ENCODE measurements at places on chromosomes 2 and 18. TPM values are rescaled to one million over a fixed set of nuclear protein-coding genes. Genes with fewer than 3 reads are reported as not detected.
A peak's percentile ranks its signal among the peaks of the same experiment; 100 is the strongest.

- peak; percentile 92 for DNase-seq
Measured at GRCh38 chr18:13221869-13222855, 3.6 kb downstream of the LDLRAD4 start.

- DNase-seq: no peak
Measured at GRCh38 chr18:76380791-76381405, 114.1 kb downstream of the ZNF516 start.

DNA sequence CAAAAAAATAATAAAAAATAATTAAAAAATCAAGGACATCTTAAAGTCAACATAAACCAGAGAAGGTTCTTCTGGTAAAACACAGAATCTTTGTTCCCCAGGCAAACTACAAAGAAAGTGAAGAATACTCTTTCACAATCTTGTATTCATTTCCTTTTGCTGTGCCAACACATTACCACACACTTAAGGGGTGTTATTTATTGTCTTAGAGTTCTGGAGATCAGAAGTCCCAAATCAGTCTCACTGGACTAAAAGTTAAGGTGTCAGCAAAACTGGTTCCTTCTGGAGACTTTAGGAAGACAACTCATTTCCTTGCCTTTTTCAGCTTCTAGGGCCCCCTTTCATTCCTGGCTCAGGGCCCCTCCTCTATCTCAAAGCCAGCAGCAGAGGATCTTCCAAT, 12.2 kb upstream of the CAB39 start:
- DNase-seq: no peak

DNA sequence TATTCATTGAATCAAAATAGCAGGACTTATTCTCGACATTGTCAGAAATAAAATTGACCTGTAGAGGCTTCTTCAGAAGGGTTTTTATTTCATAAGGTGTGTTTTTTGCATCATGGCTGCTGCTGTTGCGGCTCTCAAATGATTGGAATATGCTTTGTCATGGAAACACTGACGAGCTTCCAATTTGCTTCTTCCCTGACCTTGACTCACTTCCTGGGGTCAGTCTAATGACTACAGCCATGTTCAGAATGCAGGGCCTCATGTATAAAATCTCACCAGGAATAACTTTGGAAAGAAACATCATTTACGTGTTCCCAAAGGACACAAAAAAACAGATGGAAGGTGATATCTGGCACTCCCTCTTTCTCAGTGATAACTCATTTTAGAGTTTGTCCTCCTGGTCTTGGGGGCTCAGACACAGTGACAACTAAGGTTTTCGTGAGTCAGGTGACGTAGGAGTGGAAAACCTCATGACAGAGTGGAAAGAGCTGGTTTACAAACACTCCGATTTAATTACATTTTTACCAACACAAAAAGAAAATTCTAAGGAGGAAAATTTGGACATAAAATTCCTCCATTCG, 467.0 kb upstream of the RAB12 start:
- no peak for DNase-seq

DNA sequence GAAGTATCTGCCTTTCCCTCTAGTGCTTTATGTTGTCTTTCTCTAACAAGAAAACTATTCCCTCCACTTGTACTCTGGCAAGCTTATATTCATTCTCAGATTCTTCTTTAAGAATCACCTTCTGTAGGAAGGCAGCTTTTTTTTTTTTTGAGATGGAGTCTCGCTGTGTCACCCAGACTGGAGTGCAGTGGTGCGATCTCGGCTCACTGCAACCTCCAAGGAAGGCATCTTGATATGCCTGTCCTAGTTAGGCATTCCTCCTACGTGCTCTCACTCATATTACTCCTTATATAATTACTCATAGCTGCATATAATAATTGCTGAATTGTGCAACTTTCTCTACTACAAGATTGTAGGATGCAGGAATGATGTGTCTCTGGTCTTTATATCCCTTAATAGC, 15.8 kb downstream of the NDUFS1 start:
- no peak for DNase-seq

GRCh38 chr2:1910021-1910420, 165.7 kb upstream of the PXDN start:
- no peak for DNase-seq

DNA sequence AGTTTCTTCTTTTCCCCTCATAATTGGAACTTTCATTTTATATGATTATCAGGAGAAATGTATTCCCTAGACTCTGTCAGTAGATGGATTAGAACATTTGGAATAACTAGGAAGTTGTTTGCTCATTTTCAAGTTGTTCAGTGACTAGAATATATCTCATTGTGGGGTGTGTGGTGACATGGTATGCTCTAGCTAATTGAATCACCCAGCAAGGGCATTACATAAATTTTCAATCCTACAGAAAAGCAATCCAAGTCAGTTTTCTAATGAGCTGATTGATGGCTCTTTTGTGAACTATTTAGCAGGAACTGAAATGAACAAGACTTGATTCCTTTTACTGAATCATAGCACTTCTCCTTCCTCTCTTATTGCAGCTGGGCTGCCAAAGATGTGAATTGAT, 461.4 kb downstream of the TGIF1 start:
- DNase-seq: no peak

CCNT2 gene
- 23.9 TPM for total RNA-seq

EVX2 gene
- total RNA-seq: not detected

DLGAP1 gene
- total RNA-seq: not detected
